Kidney tubule cell (primary cell): ENCODE measurements at places on chromosomes 12 and 14.

DNA sequence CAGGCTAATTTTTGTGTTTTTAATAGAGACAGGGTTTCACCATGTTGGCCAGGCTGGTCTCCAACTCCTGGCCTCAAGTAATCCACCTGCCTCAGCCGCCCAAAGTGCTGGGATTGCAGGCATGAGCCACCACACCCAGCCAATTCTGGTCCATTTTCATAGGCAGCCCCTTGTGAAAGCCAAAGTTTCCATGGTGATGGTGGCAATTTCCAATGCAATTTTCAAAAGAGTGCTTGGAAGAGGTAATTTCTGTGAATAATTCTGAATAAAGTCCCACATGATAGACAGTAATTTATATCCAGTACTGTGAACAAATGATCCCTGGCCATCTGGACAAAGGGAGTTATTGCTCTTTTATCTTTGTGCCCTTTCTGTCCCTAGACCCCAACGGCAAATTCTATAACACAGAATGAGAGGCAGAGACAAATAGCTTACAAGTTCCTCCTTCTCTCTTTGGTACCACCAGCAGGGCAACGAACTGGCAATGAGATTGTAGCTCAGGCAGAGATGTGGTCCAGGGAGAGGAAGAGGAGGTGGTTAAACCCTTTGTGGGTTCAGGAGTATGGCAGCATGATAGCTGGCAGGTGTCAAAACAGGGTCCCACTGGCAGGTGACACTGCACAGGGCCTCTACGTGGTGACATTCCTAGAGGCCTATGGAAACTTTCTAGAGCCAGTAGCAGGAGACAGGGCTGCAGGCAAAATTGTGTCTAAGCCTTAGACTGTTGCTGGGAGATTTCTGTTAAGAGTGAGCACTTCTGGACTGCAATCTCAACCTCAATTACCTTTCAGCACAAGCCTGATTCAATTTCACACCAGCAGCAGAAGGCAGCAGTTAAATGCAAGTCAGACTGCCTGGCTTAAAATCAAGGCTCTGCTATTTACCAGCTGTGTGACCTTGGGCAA is 46.5 kb downstream of the NT5DC3 start:
- DNase-seq, result no peak

DNA sequence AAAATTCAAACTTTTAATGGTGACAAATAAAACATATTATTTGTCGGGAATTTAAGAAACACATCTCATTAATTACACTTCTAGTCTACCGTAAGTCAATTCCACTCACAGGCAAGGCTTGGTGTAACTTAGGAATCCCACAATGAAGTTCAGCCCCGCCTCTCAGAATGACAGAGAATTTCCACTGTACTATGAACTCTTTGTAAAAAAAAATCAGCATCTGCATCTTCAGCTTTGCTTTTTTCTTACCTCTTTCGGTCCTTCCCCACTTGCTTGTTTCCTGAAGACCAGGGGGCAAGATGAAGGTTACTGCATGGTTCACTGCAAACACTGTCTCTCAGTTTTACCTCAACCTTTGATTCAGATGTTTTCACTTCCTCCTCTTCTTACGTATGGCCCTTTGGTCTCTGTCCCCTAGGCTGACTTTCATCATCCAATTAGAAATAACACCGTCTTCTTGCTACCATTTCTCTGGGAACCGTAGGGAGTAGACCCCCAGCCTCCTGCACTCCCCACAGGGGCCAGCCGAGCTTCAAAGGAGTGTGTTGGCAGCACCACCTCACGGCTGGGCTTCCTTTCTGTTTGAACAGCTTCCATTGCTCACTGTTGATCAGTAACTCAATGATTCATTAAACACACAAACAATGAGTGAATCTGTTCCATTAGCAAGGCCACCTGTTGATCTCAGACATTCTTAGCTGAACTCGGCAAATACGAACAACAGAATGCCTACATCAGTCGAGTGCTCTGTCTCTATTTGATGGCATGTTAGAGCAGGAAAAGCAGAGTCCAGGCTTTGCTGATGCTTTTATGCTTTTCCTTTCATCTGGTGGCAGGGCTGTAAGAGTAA is 343.0 kb downstream of the BMP4 start:
- peak; percentile 92 for DNase-seq

DNA sequence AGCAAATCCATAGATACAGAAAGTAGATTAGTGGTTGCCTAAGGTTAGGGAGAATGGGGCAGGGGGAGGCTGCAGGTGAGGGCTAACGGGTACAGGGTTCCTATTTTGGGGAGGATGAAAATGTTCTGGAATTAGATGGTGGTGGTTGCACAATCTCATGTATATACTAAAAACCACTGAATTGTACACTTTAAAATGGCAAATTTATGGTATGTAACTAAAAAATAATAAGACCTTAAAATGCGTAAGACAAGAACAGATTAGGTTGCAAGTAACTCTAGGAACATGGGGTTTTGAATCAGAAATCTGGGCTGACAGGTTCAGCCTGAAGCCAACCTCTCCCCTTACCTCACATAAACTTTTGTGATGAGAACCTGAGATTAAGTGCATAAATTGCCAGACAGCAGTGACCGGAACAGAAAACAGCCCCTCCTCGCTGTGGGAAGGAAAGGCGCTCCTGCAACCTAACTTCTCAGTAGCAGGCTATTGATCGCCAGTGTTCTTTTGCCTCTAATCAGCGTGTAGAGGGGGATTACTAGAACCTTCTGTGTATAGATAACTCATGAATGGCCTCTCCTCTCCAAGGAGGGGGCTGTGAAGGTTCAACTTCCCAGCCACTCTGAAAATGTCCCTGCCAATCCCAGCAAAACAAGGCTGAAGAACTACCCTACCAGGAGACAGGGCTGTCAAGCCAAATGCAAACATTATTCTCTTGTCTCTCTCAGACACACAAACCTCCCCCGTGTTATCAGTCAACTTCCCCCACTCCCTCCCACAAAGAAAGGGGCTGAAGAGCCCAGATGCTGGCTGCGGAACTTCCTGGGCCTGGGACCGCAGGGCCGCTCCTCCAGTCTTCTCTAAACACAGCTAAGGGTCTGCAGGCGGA is 1.9 kb downstream of the SSH1 start:
- DNase-seq, result no peak

- DNase-seq, result peak; percentile 60
Measured at GRCh38 chr14:44279357-44279756, 227.7 kb downstream of the FSCB start.

GRCh38 chr12:39103552-39104165 is 198.3 kb upstream of the CPNE8 start:
- DNase-seq, result peak; percentile 85

GRCh38 chr14:92253381-92253894 is 69.5 kb upstream of the SLC24A4 start:
- DNase-seq, result peak; percentile 13

GRCh38 chr12:122079532-122080081 is 1.1 kb downstream of the MLXIP start:
- DNase-seq, result no peak

DNA sequence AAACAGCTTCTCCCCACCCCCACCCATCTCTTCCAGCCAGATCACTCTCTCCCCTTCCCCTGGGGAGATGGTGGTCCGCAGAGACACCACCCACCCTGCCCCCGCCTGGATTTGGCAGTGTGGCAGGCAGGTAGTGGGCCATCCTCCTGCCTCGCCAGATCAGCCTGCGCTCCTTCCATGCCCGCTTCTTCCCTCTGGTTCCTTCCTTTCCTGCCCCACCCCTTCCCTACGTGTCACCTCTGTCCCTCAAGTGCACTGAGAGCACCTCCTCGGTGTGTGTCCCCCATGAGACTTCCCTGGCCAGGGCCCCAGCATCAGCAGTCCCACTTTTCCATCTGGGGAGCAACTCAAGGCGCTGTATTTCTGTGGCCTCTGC is 632 bp downstream of the NYNRIN start:
- DNase-seq, result no peak

GRCh38 chr14:63632932-63633514 is 8.6 kb downstream of the WDR89 start:
- peak; percentile 23 for DNase-seq
